ENCODE measurements at places on chromosomes 1 and 21. TPM values are rescaled to one million over a fixed set of nuclear protein-coding genes. Genes with fewer than 3 reads are reported as not detected.

DNA sequence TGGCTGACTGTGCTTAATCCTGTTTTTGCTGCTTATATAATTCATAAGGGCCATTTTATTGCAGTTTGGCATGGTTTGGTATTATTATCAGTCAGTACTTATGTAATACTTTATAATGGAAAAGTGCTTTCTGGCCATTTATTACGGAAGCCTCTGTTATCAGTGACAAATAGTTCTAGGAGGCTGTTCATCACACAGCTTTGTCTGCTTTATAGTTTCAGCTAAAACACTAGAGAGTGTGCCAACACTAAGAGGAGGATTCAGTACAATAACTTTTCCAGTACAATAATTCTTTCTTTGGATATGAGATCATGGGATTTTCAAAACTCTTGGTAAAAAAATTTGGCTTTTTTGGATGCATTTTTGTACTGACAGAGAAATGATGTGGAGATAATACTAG, 102.9 kb upstream of the PTGFR start:
- no peak overlapping the region for H3K4me3 ChIP-seq
- H3K27me3 ChIP-seq = no peaks in the 10 kb centered on the region
- H3K4me1 ChIP-seq = no peaks in the 10 kb centered on the region
- H3K27ac ChIP-seq = no peak overlapping the region
- H3K36me3 ChIP-seq = no peaks in the 10 kb centered on the region
- DNase-seq = no peak

GRCh38 chr1:246512230-246512629, 5.2 kb upstream of the SMYD3 start:
- DNase-seq = no peak
- peaks cover 13% of the 10 kb centered on the region for H3K4me1 ChIP-seq
- H3K36me3 ChIP-seq = no peaks in the 10 kb centered on the region
- H3K27ac ChIP-seq = no peak overlapping the region

DNA sequence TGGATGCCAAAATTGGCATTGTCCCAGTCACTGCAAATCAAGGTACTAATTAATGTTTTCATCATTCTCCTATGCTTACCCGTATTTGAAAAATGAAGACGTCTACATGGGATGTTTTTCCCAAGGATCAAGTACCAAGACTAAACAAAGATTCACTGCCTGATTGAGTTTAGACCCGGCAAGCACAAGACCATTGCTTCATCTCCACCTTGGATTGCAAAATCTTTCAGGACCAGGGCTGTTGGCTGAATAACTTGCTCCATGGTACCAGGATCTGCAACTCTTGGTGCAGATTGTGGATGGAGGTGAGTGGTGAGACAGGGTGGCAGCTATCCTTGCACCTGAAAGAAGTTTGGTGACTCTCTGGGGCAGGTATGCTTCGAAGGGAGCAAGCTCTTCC, 122.5 kb upstream of the ETS2 start:
- peaks cover 12% of the 10 kb centered on the region for H3K27me3 ChIP-seq
- no peaks in the 10 kb centered on the region for H3K4me1 ChIP-seq
- DNase-seq = no peak
- no peak overlapping the region for H3K27ac ChIP-seq
- H3K4me3 ChIP-seq = no peak overlapping the region

DNA sequence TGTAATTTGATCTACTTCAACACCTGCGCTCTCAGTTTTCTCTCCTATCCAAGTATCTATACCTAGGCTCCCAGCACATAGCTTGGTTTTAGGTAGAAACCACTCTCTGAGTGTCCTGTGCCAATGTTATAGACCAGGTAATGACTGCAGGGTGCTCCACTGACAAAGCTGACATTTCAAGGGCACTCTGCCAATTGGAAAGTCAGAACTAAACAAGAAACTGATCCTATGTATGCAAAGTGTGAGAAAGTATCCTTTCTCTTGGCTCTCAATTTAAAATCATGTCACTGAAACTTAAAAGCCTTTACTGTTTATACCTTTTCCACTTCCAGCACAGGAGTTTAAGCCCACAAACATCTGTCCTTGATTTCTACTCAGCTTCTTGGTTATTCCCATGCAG, 45.0 kb upstream of the AIM2 start:
- H3K27ac ChIP-seq = no peak overlapping the region
- DNase-seq = peak; percentile 33
- no peak overlapping the region for H3K4me3 ChIP-seq
- peaks cover 15% of the 10 kb centered on the region for H3K4me1 ChIP-seq

DNA sequence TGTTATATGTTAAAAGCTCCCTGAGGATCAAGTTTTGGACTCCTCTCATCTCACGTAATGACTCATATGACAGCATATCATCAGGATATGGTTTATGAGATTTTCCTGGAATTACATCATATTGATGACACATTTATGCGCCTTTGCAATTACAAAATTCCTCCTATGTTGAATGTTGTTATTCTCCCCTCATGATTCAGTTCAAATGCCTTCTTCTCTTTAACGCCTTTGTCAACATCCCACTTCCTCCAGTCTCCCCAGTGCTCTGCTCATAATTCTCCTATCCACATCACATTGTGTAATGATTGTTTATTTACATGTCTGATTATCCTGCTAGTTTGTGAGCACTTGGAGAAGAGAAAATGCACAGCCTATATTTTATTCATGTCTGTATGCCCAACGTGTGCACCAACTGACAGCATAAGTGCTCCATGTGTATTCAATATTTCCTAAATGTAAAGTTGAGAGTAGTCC, 80.9 kb upstream of the BACH1 start:
- DNase-seq = no peak
- no peak overlapping the region for H3K27ac ChIP-seq
- no peak overlapping the region for H3K4me3 ChIP-seq
- H3K36me3 ChIP-seq = no peaks in the 10 kb centered on the region
- peaks cover 2% of the 10 kb centered on the region for H3K27me3 ChIP-seq
- peaks cover 3% of the 10 kb centered on the region for H3K4me1 ChIP-seq

DNA sequence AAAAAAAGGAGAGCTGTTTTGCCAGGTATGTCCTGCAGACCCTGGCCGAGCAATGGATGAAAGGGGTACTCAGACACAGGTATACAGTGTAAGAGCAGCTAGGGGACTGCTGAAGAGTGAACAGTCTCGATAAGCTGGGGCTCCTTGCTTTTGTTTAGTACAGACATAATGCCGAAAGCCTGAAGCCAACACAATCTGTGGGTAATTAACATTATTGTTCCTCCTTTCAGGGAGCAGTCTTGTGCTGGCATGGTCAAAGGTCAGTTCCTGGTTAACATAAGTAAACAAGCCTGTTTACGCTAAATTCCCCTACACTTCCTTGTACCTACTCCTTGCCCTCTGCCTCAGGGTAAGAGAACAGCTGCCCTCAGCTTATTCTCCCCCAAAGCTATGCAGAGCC, 272.3 kb upstream of the ST6GALNAC5 start:
- no peak overlapping the region for H3K4me3 ChIP-seq
- H3K4me1 ChIP-seq = no peaks in the 10 kb centered on the region
- H3K27ac ChIP-seq = no peak overlapping the region
- no peaks in the 10 kb centered on the region for H3K27me3 ChIP-seq
- H3K36me3 ChIP-seq = no peaks in the 10 kb centered on the region
- no peak for DNase-seq

- H3K4me3 ChIP-seq = peak overlapping the region; percentile 60
- H3K36me3 ChIP-seq = peaks cover 67% of the 10 kb centered on the region
- H3K4me1 ChIP-seq = peaks cover 84% of the 10 kb centered on the region
- H3K27me3 ChIP-seq = no peaks in the 10 kb centered on the region
- peak overlapping the region; percentile 94 for H3K27ac ChIP-seq
- peak; percentile 45 for DNase-seq
Measured at GRCh38 chr21:34129901-34130715, 56.7 kb downstream of the MRPS6 start.

GRCh38 chr1:233897325-233898162, 6.9 kb upstream of the SLC35F3 start:
- peaks cover 26% of the 10 kb centered on the region for H3K27me3 ChIP-seq
- H3K4me3 ChIP-seq = no peak overlapping the region
- H3K27ac ChIP-seq = no peak overlapping the region
- no peak for DNase-seq

DNA sequence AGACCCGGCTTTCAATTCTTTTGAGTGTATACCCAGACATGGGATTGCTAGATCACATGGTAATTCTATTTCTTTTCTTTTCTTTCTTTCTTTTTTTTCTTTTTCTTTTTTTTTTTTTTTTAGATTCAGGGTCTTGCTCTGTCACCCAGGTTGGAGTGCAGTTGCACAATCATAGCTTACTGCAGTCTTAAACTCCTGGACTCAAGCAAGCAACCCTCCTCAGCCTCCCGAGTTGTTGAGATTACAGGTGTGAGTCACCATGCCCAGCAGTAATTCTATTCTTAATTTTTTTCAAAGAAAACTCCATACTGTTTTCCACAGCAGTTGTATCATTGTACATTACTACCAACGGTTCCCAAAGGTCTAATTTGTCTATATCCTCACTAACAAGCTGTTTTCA, 13.5 kb upstream of the RNF186 start:
- no peaks in the 10 kb centered on the region for H3K36me3 ChIP-seq
- DNase-seq = no peak
- no peak overlapping the region for H3K4me3 ChIP-seq
- peaks cover 37% of the 10 kb centered on the region for H3K27me3 ChIP-seq
- peaks cover 4% of the 10 kb centered on the region for H3K4me1 ChIP-seq

GRCh38 chr1:200888349-200888838, 6.3 kb upstream of the INAVA start:
- no peaks in the 10 kb centered on the region for H3K36me3 ChIP-seq
- H3K4me3 ChIP-seq = peak overlapping the region; percentile 16

DNA sequence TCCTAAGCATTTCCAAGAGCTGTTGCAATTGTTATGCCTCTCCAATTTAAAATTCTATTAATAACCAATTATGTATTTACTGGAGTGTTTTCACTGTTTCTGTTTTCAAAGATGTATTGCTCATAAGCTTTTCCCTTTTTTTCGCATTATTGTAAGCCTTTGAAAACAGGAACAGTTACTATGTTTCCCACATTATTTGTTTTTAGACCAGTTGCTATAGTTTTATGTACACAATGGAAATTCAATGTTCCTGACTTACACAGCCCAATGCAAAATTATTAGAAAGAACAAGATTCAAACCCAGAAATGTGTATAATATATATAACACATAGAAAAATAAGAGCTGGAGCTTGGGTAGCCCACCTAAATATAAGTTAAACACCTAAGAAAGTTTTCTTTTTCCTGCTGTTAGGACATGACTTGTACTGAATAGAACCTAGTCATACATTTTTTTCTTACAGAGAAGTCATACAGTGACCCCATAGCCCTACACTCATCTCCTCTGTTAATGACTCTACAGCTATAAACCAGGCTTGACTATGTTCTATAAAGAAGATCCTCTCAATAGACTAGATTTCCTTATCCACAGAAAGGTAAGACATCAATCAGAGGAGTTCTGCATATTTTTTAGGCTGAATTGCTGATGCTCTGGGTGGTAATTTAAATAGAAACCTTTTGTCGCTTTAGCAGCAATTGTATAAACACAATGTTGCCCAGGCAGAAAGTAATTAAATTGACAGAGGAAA, 299.6 kb downstream of the USH2A start:
- no peak overlapping the region for H3K27ac ChIP-seq
- DNase-seq = no peak
- H3K27me3 ChIP-seq = no peaks in the 10 kb centered on the region
- H3K4me1 ChIP-seq = no peaks in the 10 kb centered on the region

GRCh38 chr1:211198111-211198510, 61.1 kb upstream of the RCOR3 start:
- peaks cover 5% of the 10 kb centered on the region for H3K27me3 ChIP-seq
- H3K27ac ChIP-seq = no peak overlapping the region
- DNase-seq = no peak
- H3K4me1 ChIP-seq = no peaks in the 10 kb centered on the region

- H3K4me1 ChIP-seq = peaks cover 7% of the 10 kb centered on the region
- DNase-seq = peak; percentile 91
- H3K27me3 ChIP-seq = peaks cover 5% of the 10 kb centered on the region
- H3K4me3 ChIP-seq = no peak overlapping the region
Measured at GRCh38 chr1:9490605-9491339, 48.5 kb upstream of the SLC25A33 start.

DNA sequence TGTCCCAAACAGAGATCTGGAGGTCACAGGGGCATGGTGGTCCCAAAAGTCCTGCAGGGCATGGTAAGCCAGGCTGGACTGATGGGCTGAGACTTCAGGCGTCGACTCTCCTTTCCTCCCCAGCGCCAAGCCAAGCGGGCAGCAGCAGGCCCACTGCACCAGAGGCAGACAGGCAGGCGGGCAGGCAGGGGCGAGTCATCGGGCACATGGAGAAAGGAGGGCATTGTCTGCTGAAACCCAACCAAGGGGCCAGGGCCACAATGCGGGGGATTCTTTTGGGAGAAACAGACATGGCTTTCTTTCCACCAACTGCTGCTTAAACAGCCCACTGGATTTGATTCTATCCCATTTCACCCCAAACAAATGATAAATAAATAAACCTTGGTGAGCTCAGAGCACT, 46.2 kb downstream of the TRABD2B start:
- no peaks in the 10 kb centered on the region for H3K4me1 ChIP-seq
- no peak overlapping the region for H3K4me3 ChIP-seq
- no peaks in the 10 kb centered on the region for H3K36me3 ChIP-seq
- DNase-seq = no peak
- peaks cover 13% of the 10 kb centered on the region for H3K27me3 ChIP-seq
- no peak overlapping the region for H3K27ac ChIP-seq

DNA sequence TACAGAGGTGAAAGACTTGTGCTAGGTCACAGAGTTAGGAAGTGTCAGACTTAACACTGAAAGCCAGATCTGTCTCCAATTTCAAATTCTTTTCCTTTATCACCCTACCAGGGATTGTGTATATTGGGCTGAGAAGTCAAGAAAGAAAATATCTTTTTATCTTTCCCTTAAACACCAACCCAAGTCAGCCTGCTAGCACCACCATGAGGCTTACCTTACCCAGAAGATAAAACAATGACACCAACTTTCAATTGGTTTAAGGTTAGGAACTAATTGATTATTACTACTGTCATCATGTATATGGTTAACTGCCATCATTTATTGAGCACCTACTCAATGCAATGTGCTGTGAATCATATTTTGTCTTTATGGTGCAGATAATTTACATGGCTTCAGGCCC, 178.9 kb upstream of the FOXD3 start:
- H3K36me3 ChIP-seq = no peaks in the 10 kb centered on the region
- no peak for DNase-seq
- H3K27ac ChIP-seq = no peak overlapping the region
- H3K27me3 ChIP-seq = no peaks in the 10 kb centered on the region

SWT1 gene
- total RNA-seq = 3.3 TPM

TMEM125 gene
- total RNA-seq = not detected

ELAPOR1 gene
- total RNA-seq = 7.1 TPM

ZNF362 gene
- 11.7 TPM for total RNA-seq

PHLDA3 gene
- 2.2 TPM for total RNA-seq

TEX38 gene
- 0.18 TPM for total RNA-seq

DDAH1 gene
- total RNA-seq = 0.09 TPM

CAPZB gene
- 320 TPM for total RNA-seq

LGR6 gene
- 0.14 TPM for total RNA-seq

Data from activated CD4-positive, alpha-beta T cell treated with anti-CD3 and anti-CD28 coated beads for 36 hours (primary cell).